SJSA1 (cell line): ENCODE measurements at places on chromosomes 7 and 10. TPM values are rescaled to one million over a fixed set of nuclear protein-coding genes. Genes with fewer than 3 reads are reported as not detected.

- H3K4me1 ChIP-seq = peaks cover 19% of the 10 kb centered on the region
- no peaks in the 10 kb centered on the region for H3K27me3 ChIP-seq
- H3K27ac ChIP-seq = no peak overlapping the region
- H3K36me3 ChIP-seq = peaks cover 5% of the 10 kb centered on the region
Measured at GRCh38 chr10:13681095-13681494, 94.3 kb downstream of the PRPF18 start.

DNA sequence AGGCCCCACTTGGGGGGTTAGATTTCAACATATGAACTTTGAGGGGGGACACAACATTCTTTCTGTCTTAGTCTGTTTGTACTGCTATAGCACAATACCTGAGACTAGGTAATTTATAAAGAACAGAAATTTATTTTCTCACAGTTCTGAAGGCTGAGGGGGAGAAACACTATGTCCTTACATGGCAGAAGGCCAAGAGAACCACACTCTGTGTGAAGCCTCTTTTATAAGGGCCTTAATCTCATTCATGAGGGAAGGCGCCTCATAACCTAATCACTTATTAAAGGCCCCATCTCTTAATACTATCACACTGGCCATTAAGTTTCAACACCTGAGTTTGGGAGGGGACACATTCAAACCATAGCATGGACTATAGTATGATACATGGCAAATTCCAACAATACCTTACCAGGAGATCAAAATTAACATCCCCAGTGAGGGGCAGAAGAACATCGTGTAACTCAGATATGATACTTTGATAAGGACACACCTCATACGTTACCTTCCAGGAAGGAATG lies 9.3 kb upstream of the PDLIM1 start:
- H3K4me1 ChIP-seq = peaks cover 12% of the 10 kb centered on the region
- H3K36me3 ChIP-seq = no peaks in the 10 kb centered on the region
- no peaks in the 10 kb centered on the region for H3K27me3 ChIP-seq
- DNase-seq = no peak
- H3K4me3 ChIP-seq = no peak overlapping the region

DNA sequence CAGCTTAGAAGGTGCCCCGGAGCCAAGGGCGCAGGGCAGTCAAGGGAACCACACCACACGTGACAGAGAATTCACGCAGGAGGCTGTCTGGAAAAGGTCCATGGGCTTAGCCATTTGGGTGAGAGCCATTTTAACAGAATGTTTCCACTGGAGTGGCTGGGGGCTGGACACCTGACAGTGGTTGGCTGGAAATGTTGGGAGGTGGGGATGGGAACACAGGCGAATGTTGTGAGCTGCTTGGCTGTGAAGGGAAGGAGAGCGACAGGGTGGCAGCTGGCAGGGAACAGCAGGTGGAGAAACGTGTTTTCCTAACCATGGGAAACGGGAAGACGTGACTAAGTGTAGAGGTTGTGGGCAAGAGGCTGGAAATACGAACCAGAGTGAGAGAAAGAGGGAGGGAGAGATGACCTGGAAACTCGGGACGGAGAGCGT lies 100.5 kb upstream of the ZNF32 start:
- no peak for DNase-seq
- H3K36me3 ChIP-seq = no peaks in the 10 kb centered on the region
- no peak overlapping the region for H3K4me3 ChIP-seq
- no peak overlapping the region for H3K27ac ChIP-seq

DNA sequence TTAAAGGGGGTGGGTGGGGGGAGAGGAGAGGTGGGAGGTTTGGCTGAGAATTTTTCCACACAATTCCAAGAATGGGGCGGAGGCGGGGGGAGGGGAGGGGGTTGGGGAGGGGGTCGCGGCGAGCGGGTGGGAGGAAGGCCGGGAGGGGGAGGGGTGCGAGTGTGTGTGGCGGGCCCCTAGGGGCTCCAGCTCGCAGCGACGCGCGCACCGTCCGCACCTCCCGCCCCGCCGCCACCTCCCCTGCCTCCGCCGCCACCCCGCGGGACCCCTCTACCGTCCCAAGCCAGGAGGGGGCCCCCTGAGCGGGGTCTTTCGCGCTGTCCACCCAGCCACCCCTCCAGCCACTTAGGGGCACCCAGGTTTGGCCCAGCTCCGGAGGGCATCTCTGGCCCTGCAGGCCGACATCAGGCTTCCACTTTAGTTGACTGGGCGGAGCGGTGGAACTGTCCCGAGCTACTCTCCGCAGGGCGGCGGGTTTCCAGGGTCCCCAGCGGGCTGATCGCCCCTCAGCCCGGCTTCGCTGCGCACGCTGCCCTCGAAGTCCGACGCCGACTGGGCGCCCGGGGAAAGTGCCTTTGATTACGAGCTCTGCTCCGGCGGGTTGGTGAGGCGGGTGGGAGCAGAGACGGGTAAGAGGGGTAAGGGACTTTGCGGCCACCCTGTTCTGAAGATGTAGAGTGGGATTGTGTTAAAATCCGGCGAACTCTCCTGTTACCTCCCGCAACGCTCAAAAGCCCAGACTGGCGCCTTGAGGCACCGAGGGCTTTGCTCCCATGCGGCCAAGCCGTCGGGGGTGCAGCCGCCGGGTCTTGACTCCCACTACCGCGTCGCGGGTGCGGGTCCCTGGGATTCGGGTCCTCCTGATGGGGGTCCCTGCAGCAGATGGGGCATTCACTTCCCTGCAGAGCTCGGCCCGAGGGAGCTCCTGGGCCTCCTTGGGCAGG lies 1.8 kb upstream of the VAX1 start:
- no peak overlapping the region for H3K4me3 ChIP-seq
- H3K27me3 ChIP-seq = peaks cover 59% of the 10 kb centered on the region
- H3K27ac ChIP-seq = no peak overlapping the region
- peaks cover 10% of the 10 kb centered on the region; the same call in 1 of the 2 replicates for H3K4me1 ChIP-seq
- DNase-seq = no peak
- H3K36me3 ChIP-seq = no peaks in the 10 kb centered on the region

GRCh38 chr7:41693150-41693997 lies 9.5 kb downstream of the INHBA start:
- no peak for DNase-seq
- no peak overlapping the region for H3K4me3 ChIP-seq
- H3K4me1 ChIP-seq = peaks cover 32% of the 10 kb centered on the region
- H3K36me3 ChIP-seq = peaks cover 93% of the 10 kb centered on the region
- H3K27ac ChIP-seq = no peak overlapping the region

PAPOLB gene
- total RNA-seq = not detected in 2 replicates
